ENCODE measurements at places on chromosomes 3 and 15.

DNA sequence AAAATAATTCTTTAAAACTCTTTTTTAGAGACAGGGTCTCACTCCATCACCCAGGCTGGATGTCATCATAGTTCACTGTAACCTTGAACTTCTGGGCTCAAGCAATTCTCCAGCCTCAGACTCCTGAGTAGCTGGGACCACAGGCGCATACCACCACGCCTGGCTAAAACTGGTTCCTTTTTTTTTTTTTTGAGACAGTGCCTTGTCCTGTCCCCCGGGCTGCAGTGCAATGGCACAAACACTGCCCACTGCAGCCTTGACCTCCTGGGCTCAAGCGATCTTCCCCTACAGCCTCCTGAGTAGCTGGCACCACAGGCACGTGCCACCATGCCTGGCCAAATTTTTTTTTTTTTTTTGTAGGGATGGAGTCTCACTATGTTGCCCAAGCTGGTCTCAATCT lies 23.7 kb upstream of the FURIN start:
- DNase-seq: no peak

DNA sequence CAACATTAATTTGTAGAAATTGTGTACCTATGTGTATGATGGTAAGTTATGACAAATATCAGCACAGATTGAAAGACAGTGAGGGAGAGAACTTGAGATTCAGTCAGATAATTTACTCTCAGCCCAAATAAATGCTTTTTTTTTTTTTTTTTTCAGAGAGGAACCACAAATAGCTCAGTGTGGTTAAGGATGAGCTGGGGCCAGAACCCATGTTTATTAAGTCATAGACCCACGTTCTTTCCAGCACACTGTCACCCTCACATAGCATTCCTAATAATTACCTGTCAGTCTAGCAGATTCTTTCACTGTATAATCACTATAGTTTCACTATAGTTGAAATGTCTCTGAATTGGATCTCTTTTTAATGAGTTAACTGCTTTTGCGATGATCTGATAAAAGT lies 246.1 kb downstream of the ZIC1 start:
- DNase-seq: peak; percentile 28

DNA sequence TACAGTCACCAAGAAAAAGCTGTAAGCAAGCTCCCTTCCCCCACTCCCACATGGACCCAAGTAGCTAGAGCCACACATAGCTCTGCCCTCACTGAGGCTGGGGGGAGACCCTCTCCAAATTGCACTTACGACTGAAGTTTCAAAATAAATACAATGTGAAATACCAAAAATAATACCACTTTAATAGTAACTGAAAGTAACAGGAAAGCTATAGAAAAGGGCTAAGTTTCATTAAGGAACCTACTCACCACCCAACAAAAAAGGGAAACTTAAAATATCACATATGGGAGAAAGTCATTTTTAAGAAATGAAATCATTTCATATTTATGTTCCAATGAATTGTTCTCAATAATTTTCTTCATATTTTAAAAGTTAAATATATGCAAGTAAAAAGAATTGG lies 130.4 kb upstream of the UBE2E2 start:
- DNase-seq: no peak

- DNase-seq: no peak
These were observed 49.5 kb downstream of the CCDC12 start for GRCh38 chr3:46926871-46927717.

DNA sequence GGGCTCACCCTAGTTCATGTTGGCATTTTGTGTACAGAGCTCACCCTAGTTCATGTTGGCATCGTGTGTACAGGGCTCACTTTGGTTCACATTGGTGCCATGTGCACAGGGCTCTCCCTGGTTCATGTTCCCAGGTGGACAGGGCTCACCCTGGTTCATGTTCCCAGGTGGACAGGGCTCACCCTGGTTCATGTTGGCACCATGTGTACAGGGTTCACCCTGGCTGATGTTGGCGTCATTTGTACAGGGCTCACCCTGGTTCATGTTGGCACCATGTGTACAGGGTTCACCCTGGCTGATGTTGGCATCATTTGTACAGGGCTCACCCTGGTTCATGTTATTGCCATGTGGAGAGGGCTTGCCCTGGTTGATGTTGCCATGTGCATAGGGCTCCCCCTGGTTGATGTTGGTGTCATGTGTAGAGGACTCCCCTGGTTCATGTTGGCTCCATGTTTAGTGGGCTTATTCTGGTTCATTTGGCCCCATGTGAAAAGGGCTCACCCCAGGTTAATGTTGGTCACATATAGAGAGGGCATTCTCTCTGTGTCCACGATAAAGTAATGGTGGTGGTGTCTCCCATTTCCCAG lies 31.7 kb upstream of the NR2C2 start:
- no peak for DNase-seq

DNA sequence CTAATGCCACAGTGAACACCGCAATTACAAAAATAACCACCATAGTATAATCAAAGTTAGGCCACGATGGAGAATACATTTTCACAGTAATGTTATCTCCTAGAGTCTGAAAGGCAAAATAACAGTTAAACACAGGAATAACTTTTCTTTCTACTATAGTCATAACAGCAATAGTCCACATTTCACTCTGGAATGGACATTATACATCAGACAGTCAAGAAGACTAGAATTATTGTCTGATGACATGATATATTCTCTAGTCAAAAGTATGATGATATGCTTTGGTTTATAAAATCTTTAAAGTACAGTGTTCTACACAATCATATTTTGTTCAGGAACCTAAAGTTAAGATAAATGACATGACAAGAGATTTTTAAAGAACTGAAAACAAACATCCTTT lies 18.0 kb downstream of the SPPL2A start:
- DNase-seq: no peak

DNA sequence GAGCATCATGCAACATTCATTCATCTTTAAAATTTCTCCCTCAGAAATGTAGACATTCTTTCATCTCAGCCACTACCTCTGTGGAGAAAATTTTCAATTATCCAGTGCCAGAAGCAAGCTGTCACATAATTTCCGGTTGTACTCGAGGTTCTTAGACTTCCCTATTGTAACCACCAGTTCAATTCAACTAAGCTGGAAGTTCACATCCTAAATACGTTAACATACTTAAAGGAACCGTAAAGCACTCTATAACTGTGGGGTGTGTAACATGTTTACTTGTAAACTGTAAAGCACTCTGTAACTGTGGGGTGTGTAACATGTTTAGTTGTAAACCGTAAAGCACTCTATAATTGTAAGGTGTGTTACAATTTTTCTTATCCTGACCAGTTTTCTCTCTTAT lies 150.3 kb downstream of the PLCL2 start:
- no peak for DNase-seq

DNA sequence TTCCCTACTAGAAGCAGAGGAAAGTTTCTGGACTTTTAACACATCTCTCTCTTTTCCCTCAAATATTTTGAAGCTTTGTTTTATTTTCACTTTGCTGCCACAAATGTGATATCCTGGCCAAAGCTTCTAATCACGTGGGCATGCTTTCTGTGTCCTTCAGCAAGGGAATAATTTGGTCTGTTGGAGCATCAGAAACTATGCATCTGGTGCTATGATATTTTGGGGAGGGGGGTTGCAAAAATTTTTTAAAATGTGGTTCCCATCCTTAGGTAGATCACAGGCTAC lies 254.2 kb downstream of the GAP43 start:
- no peak for DNase-seq

GRCh38 chr3:43120937-43121336 lies 15.1 kb upstream of the POMGNT2 start:
- DNase-seq: no peak

GRCh38 chr3:124748560-124749198 lies 18.4 kb downstream of the UMPS start:
- DNase-seq: no peak

Measured in brain microvascular endothelial cell (primary cell).